ENCODE measurements at places on chromosomes 3 and 15.

DNA sequence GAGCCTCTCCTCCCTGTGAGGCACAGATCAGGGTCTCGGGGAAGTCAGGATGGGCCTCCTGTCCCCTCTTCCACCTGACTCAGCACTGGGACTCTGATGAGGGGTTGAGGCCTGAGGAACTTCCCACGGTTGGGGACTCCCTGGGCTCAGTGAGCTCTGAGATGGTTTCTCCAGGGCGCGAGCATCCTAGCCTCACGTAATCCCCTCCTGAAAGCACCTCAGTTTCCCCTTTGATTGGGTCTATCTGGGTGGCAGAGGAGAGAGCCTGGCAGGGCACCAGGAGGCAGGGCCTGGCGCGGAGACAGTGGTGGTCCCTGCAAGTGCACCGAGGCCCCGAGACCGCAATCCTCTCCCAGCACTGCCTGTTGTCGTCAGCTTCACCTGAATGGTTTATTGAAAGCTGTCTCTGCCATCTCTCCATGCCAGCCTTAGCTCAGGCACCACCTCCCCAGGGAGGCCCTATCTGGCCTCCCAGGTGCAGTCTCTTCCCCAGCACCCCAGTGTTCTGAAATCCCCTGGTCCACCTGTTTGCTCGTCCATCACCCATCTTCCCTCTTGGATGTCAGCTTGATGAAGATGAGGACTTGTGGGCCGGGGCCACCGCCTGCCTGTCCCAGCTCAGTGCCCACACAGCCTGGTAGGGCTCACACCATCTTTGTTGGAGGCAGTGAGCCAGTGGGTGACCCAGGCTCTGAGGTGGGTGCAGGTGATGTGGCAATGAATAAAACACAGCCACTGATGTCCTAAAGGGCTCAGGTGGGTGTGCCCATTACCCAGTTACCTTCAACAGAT is 52.2 kb upstream of the PCSK6 start:
- H3K4me3 ChIP-seq = no peak overlapping the region
- DNase-seq = no peak
- H3K4me1 ChIP-seq = no peaks in the 10 kb centered on the region
- no peaks in the 10 kb centered on the region for H3K27me3 ChIP-seq
- no peaks in the 10 kb centered on the region for H3K36me3 ChIP-seq

DNA sequence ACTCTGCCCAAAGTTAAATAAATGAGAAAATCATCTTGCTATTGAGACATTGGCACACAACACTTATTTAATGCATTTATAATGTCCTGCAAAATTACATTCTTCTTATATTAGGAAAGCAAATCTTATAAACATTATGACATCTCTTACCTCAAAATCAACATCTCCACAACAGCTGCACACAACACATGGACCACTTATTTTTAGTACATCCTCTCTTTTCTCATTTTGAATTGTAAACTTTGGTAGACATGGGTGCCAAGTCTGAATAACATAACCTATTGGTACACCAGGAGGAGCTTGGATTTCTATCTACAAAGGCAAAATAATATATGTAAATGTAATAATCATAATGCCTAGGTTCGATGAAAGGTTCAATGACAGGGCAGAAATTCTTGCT is 23.0 kb downstream of the PLSCR1 start:
- no peak for DNase-seq
- H3K36me3 ChIP-seq = peaks cover 10% of the 10 kb centered on the region
- H3K27me3 ChIP-seq = no peaks in the 10 kb centered on the region
- H3K4me1 ChIP-seq = no peaks in the 10 kb centered on the region

- H3K27me3 ChIP-seq = no peaks in the 10 kb centered on the region
- H3K36me3 ChIP-seq = no peaks in the 10 kb centered on the region
- H3K4me3 ChIP-seq = no peak overlapping the region
- no peak overlapping the region for H3K27ac ChIP-seq
Measured at GRCh38 chr3:90040554-90040953, 933.1 kb downstream of the EPHA3 start.

DNA sequence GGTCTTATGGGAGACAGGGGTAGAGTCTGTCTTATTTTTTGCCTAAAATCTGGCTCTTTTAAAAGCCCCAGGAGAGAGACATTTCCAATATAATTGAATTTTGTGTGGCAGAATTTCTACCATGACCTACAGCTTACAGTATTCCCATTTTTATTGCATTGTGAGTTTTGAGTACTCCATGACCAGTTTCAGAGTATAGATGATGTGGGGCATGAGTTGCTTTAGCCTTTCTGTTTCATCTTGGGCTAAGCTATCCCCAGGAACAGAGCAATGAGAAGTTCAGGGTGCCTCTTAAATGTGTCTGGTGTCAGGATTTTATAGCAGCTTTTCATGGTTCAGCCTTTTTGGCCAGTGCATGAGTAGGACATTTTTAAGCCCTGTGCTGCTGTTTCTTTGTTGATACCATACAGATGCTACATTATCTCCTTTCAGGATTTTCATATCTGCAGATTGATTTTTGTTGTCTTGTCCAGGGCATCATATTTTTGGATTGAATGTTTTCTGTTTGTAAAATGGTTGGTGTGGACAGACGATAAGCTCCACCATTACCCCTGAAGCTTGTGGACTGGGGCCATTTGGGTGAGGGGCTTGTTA is 3.5 kb downstream of the ABHD2 start:
- H3K36me3 ChIP-seq = no peaks in the 10 kb centered on the region
- H3K27ac ChIP-seq = peak overlapping the region; percentile 100
- H3K4me3 ChIP-seq = peak overlapping the region; percentile 91
- DNase-seq = no peak
- H3K27me3 ChIP-seq = no peaks in the 10 kb centered on the region

DNA sequence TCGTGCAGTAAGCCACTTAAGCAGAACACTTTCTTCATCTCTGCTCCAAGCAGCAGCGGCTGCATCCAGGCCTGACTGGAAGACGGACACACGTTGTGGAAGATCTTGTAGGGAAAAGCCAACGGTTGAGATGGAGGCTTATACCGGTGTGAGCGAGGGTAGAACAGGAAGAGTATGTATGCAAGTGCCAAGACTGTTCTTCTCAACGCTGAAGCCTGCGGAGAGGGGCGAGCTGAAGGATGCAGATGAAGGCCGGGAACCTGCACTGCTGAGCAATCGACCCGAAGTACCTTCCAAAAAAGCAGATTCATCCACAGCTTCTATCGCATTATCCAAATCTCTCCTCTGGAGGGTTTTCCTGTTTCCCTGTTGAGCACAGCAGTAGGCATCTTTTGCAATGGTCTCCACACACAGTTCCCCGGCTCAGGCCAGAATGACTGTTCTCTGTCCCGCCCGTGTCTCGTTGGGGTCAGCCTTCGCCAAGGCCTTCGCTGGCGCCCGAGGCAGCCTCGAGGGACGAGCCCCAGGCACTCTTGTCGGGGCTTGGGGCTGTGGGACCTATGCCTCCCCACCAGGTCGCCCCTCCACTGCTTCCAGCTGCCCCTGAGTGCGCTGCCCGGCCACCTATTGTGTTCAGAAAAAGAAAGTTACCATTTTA is 22.2 kb upstream of the DYNC1LI1 start:
- no peak for DNase-seq
- H3K27ac ChIP-seq = no peak overlapping the region
- H3K4me3 ChIP-seq = no peak overlapping the region
- H3K27me3 ChIP-seq = no peaks in the 10 kb centered on the region
- H3K36me3 ChIP-seq = no peaks in the 10 kb centered on the region
- H3K4me1 ChIP-seq = peaks cover 15% of the 10 kb centered on the region

All from thoracic aorta (tissue), 2 donors.